ENCODE measurements at places on chromosomes 5 and 9.

GRCh38 chr5:97192580-97193354, 9.7 kb upstream of the RIOK2 start:
- no peak for DNase-seq

DNA sequence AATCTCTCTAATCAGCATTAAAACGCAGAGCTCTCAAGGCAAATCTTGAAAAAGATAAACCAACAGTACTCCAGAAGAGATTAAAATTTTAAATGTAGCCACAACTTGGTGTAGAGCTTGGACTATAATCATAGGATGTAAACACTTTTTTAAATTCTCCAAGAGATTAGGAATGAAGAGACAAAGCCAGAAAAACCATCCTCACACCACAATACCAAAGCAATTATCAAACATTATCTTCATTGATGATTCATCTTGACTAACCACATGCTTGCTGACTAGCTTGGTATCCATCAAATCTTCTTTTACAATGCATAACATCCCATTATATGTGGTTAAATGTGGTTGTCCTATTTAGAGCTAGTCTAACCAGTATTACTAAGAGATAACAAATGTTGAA, 815.1 kb downstream of the TLE1 start:
- DNase-seq, result no peak

GRCh38 chr9:120513825-120514396, 66.1 kb downstream of the CDK5RAP2 start:
- DNase-seq, result no peak

GRCh38 chr5:143311428-143311827, 92.1 kb downstream of the NR3C1 start:
- no peak for DNase-seq

GRCh38 chr9:27336126-27336525, 39.2 kb upstream of the EQTN start:
- DNase-seq, result no peak

Measured in pons (tissue), 1 donor.